Activated CD8-positive, alpha-beta memory T cell treated with anti-CD3 and anti-CD28 coated beads for 1 hour (primary cell): ENCODE measurements at places on chromosomes 6 and 20.

DNA sequence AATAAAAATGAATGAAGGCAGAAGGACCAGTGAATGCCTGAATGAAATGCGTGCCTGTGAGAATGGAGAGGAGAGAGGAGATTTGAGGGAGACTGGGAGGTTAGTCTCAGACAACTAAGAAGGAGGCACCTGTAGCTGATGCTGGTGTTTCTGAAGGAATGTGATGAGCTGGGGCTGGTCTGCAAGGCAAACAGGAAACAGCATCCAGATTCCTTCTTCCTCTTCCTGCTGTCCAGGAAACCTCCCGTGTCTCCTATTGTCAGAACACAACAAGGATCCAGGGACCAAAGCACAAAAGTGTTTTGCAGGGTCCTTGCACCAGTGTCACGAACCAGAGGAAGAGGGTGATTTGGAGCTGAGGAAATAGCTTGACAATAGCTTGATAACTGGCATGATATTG is 50.4 kb upstream of the TAB2 start:
- DNase-seq: no peak

GRCh38 chr6:133937909-133938308 is 15.1 kb upstream of the TBPL1 start:
- no peak for DNase-seq

GRCh38 chr20:7196481-7196880 is 429.0 kb downstream of the BMP2 start:
- DNase-seq: no peak

DNA sequence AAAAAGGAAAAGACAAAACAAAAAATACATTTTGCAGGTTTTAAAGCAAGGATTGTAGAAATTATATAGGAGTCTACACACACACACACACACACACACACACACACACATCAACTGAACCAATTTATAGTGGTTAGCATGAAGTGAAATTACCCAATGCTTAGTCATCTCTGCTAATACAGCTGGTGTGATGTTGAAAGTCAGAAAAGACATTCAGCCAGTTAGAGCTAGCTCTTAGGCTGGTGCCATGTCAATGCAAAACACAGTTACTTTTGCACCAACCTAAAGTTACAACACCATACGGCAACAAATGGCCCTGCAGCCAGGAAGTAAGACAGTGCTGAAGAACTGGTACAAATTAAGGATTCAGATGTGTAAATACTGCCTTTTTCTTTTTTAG is 15.2 kb downstream of the FAM210B start:
- no peak for DNase-seq

- no peak for DNase-seq
Measured at GRCh38 chr20:58603721-58604120, 47.4 kb upstream of the STX16 start.

- DNase-seq: no peak
Measured at GRCh38 chr6:45786355-45786781, 229.3 kb downstream of the CLIC5 start.

DNA sequence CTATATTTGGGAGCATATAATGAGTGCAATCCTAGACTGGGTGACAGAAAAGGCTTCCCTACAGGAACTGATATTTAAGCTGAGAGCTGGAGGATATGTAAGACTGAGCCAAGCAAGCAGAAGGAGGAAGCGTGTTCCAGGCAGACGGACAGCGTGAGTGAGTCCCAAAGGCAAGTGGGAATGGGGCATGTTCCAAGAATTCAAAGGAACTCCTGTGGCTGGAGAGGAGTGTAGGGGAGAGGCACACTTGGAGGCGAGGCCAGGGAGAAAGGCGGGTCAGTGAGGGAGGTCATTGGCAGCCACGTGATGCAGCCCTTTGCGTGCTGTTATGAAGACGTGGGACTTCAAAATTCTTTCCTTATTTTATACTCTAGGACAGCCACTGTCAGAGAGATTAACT is 27.9 kb upstream of the SGK1 start:
- DNase-seq: no peak

DNA sequence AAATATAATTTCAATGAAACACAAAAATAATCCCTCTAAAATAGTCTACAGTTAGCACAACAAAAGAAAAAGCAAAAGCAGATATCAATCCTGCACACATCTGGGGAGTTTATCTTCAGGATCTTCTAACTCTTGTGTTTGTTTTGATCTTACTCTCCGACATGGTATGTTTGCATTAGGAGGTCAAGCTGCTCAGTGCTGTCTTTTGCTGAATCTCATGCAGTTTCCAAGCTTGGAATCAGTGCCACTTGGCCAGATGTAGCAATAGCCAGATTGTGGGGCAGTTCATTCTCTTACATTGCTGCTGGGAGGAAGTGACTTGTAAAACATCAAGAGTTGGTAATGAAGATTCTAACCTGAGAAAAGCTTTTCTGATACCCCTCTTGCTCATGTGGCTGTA is 29.5 kb downstream of the RIOK1 start:
- DNase-seq: no peak

- DNase-seq: no peak
Measured at GRCh38 chr20:8216375-8217200, 84.5 kb downstream of the PLCB1 start.

- no peak for DNase-seq
Measured at GRCh38 chr20:25669826-25670422, 26.7 kb downstream of the ZNF337 start.

GRCh38 chr20:5715071-5715841 is 34.9 kb upstream of the SHLD1 start:
- DNase-seq: no peak

DNA sequence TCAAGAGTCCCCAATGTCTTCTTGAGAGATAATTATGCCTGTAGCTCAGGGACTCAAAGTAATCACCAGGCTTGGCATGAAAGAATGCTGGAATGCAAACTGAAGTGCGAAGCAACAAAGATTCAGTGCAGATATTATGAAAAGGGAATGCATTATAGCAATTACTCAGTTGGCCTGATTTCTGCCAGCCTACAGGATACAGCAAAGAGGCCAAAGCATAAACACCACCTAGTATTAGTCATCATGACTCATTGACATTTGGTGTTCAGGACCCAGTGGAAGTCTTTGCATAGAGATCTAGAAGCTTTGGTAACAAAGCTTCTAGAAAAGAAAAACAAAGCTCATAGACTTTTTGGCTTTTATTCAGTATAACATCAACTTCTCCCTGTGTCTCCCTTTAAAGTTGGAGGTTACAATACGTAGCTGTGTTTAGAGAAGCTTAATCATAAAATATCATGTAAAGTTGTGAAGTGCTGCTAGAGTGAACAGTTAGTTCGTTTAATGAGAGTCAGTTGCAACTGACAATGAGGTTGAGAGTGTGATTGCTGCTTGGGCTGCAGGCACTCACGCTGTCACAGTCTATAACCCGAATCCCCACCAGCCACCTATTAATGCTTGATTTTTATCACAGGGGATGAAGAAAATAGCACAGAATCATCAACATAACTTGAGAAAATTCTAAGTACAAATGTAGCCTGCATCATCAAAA is 932.7 kb downstream of the TFAP2A start:
- no peak for DNase-seq

DNA sequence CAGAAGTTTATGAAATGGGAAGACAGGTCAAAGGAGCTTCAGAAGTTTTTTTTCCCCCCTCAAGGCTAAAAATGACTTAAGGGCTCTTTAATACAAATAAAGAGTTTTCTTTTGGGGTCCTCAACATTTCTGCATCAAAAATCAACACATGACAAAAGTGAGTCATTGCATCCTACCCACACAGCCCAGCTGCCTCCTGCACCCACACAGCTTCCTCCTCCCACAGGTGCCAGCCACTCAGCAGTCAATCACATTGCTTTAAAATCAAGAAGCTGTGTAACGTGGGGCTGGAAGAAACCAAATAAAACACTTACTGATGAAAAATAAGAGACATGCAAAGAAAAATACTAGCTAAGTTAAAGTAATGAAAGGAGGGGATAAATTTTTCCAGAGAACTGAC is 68.5 kb downstream of the MAP3K5 start:
- DNase-seq: no peak

DNA sequence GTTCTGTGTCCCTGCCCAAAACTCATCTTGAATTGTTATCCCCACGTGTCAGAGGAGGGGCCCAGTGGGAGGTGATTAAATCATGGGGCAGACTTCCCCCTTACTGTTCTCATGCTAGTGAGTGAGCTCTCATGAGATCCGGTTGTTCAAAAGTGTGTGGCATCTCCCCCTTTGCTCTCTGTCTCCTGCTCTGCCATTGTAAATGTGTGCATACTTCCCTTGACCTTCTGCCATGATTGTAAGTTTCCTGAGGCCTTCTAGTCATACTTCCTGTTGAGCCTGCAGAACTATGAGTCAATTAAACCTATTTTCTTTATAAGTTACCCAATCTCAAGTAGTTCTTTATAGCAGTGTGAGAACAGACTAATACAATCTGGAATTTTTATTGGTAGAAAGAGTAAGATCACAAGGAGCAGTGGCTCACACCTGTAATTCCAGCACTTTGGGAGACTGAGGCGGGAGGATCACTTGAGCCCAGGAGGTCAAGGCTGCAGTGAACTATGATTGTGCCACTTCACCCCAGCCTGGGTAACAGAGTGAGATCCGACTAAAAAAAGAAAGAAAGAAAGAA is 47.1 kb upstream of the SLC22A16 start:
- DNase-seq: no peak

GRCh38 chr20:64232794-64233193 is 22.8 kb upstream of the PCMTD2 start:
- DNase-seq: no peak

GRCh38 chr6:6331393-6331792 is 10.9 kb upstream of the F13A1 start:
- no peak for DNase-seq

DNA sequence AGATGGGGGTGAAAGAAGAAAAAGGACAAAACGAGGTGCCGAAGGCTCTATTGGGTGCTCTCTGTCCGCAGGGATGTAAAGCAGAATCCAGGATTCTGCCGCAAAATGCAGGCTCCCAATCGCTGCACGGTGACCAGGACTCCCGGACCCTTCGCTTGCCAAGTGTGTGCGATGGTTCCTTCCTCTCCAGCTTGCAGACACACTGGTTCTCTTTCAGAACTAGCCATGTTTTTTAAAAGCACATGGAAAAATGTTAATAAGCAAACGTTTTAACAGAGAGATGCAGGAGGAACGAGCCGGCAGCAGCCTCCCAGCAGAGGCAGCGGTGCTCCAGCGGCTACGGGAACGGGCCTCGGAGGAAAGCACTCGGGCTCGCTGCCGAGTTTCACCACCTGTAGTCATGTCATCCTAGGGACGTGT is 59.6 kb downstream of the ZNF831 start:
- no peak for DNase-seq

DNA sequence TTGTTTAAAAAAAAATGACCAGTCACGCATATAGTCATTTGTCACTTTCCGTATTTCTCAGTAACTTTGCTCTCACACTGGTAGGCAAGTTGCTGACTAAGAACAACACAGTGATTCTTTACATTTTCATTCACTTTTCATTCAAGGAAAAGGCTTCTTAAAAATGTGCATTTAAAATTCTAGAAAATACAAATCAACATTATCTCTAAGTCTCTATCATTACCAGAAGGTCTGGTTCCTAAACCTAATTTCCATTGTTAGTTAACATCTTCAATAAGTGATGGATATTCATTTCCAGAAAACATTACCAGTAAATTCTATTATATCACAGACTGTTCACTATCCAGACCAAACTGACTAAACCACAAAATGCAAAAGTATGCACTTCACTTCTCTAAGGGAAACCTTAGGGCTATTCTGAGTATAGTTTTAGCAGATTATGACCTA is 115.3 kb downstream of the AHI1 start:
- DNase-seq: no peak

GRCh38 chr6:20173833-20174792 is 38.2 kb downstream of the MBOAT1 start:
- DNase-seq: no peak

DNA sequence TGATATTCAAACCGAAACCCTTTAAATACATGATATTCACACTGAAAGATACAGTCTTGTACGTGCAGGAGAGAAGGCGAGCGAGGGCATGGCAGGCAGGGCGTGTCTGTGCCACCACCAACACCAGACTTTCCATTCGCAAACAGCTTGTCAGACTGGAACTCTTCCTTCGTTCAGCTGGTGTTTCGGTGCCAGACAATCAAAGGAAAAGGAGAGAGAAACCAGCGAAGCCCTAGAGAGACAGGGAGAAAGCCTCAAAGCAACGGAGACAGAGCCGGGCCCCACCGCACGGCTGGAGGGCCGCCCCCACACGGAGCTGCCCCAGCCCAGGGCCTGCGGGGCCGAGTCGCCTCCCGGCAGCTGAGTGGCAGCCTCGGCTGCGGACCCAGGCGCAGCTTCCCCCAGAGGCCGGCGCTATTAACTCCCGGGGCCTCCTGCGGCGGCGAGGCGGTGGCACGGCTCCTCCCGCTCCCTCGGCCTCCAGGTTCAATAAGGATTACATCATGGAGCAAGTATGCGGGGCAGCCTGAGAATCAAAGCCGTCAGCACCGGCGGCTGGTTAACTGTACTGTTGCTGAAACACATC is 32.1 kb upstream of the NR2E1 start:
- DNase-seq: no peak

GRCh38 chr6:71510057-71510713 is 221.6 kb downstream of the OGFRL1 start:
- no peak for DNase-seq

DNA sequence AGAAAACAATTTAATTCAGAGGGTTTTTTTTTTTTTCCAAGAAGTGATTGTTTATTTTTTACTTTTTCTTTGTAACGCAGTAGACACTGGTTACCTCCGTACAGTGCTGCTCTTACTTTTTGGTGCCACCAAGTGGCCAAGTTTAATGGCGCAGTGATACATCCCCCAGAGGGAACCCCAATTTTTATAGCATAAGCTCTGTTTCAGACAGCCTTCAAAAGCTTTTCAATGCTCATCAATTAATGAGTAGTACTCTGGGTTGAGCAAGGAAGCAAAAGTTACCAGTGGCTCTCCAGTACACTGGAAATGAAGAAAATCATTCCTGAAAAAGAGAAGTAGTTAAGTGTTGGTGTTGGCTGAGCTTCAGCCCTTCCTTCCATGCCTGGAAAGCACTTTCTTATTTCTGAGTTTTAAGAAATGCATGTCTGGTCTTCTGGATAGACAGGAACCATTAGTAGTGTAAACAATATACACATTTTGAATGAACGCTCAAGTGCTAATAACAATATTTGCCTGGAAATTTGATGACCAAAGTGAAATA is 129.1 kb upstream of the SMLR1 start:
- DNase-seq: no peak

DNA sequence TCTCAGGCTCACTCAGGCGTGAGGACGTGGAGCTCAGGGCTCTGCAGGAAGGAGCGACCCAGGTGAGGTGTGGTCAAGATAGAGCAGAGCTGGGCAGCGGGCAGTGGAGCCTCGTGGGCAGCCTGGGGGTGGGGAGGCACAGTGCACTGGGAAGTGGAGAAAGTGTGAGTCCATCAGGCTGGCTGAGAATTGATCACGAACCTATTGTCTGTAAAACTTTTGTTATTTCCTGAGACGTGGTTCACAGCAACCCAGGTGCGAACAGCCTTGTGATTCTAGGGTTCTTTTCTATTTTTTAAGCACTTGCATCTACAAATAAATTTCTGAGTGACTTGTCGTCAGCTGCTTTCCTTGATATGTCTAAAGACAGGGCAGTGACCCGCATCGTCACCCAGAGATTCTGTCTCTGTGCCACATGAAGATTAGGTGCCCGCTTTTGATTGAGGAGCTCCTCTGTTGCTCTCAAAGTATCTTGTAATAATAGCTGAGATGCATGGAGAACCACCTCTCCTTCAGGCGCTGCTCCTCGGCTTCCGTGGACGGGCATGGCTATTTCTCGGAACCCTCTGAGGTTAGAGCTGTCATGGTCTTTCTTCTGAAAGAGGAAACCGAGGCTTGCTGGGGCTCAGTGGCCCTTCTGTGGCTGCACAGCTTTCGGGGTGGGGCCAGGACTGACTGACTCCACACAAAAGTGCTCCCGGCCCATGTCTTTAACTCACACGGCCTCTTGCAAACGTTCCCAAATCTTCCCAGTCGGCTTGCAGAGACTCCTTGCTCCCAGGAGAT is 662 bp upstream of the CCR6 start:
- DNase-seq: no peak
